ENCODE measurements at places on chromosomes 12 and 14.

- no peak for DNase-seq
Measured at GRCh38 chr14:84250893-84251292, 1279.1 kb upstream of the FLRT2 start.

GRCh38 chr12:6292606-6293005 lies 17.9 kb upstream of the PLEKHG6 start:
- DNase-seq, result no peak

- DNase-seq, result no peak
Measured at GRCh38 chr12:5723711-5724252, 221.3 kb downstream of the ANO2 start.

DNA sequence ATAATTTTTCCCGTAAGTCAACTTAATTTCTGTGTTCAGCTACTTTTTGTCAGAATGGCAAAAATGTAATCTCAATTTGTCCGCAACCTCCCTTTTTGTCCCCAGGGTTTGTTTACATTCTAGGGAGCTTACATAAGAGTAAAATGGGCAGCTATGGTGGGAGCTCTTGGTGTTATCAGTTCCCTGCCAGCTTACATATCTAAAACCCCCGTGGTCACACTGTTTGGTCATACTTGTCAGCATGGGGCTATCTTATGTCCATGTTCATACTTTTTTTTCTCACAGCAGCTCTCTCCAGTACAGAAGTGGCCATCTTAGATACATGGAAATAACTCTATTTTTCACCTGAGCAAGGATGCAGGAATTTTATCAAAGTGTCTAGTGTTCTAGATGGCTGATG lies 16.7 kb downstream of the SLCO1C1 start:
- no peak for DNase-seq

- DNase-seq, result no peak
Measured at GRCh38 chr14:69620211-69620611, 8.8 kb downstream of the SUSD6 start.

- DNase-seq, result no peak
Measured at GRCh38 chr12:93009533-93009932, 80.4 kb upstream of the EEA1 start.

GRCh38 chr12:22101749-22102243 lies 55.8 kb downstream of the CMAS start:
- DNase-seq, result no peak

DNA sequence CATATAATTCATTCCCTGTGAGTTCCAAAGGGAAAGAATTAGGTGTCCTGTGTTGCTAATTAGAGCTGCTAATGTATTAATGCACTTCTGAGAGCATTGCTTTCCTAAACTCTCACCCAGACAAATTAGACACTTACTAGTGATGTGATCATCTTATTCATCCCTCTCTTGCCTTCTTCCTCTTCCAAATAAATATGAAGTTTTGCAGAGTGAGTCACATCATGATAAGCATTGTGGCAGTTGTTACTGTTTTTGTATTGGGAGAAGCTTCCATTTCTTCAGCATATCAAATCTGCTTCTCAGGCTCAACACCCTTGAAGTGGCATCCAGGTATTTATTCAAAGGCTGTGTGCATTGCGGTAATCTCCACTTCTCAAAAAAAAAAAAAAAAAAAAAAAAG lies 37.3 kb upstream of the E2F7 start:
- DNase-seq, result no peak

- DNase-seq, result peak; percentile 3
Measured at GRCh38 chr14:67666750-67667449, 7.5 kb downstream of the VTI1B start.

DNA sequence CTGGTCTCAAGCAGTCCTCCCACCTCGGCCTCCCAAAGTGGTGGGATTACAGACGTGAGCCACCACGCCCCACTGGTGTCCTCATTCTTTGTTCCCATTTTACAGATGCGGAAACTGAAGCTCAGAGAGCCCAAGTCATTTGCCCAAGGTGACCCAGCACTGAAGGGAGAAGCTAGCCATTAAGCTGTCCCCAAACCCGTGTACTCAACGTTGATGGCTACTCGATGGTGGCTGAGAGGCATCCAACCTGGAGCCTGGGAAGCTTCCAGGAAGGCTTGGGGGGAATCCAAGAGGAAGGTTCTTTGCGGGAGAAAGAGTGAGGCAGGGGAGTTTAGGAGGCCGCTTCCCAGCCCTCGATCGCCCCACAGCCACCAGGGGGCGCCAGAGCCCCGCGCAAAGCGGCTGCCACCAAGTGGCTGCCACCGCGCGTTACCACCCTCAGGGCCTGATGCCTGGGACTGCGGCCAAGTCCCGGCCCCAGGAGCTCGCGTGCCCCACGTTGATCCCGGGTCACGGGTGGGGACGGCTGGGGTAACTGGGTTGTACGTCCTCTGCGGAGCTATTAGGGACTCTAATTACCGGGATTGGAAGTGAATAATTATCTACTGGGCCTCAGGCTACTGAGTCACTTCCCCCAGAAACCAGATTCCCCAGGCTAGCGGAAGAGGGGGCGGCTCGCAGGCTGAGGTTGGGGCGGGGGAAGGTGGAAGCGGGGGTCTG lies 8.8 kb upstream of the SH2B3 start:
- DNase-seq, result peak; percentile 77

GRCh38 chr12:51388069-51388799 lies 3.0 kb downstream of the GALNT6 start:
- no peak for DNase-seq

DNA sequence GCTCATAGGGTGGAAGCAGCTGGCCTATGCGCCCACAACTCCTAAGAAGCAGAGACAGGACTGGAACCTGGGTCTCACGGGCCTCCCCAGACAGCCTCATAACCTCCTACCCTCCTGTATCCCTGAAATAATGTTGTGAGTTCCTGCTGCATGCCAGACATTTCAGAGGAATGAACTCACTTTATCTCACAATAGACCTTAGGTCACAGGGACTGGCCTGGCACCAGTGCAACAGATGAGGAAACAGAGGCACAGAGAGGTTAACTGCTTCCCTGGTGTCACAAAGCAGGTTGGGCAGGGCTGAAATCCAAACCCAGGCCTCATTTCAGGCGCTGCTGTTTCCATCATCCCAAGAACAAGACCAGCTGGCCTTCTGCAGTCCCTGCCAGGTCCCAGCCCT lies 5.3 kb downstream of the PHETA1 start:
- no peak for DNase-seq

DNA sequence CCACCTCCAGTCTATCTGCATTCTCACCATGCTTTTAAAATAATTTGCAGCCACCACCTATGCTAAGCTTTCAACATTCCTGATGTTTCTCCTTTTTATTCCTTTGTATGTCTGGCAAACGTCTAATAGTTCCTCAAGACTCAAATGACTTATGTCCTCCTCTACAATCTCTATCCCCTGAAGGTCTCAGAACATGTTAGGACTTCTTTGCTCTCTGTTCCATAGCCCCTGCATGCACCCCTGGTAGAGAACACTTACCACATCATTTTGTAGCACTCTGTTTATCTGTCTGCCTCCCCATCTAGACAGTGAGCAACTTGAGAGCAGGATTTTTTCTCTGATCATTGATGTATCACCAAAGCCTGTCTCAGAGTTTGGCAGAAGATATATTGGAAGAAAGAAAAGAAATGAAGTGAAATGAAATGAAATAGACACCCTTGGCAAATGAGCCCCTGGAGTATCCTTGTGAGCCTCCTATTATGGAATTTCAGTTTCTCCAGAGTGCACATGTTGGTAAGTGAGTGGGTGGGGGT lies 1231.2 kb upstream of the FLRT2 start:
- DNase-seq, result no peak

DNA sequence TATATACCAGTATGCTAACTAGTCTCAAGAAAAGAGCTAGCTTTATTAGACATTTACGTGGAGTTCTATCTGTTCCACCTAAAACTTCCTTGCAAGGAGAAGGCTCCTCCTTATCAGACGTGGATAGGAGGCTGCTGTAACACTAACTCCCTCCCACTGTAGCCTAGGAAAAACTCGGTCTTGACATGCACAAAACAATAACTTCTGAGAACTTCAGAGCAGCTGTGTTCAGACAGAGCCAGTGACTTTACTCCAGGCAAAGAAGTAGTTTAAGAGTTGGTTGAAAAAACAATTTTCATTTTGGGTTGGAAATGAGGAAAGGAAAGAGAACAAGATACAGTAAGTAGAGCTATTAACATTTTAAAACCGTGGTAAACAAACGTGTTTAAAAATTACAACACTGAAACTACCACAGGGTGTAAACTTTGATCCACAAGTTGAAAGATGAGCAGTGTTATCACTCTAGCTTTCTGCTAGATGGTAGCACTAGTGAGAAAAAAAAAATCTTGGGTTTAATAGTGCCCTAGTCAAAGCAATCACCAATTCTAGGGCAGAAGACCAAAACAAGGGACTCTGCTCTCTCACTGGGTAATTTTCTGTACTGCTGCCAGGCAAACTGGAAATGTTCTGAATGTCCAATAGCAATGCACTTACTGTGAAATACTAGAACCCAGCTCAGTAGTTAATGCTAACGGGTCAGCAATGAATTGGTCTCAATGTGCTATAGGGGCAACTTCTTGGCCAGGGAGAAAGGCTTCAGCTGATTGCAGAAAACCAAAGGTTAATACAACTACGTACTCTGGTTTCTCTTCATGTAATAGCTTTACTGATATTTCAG lies 2.4 kb downstream of the ATF7 start:
- no peak for DNase-seq

GRCh38 chr12:66237505-66238175 lies 48.6 kb downstream of the IRAK3 start:
- no peak for DNase-seq

DNA sequence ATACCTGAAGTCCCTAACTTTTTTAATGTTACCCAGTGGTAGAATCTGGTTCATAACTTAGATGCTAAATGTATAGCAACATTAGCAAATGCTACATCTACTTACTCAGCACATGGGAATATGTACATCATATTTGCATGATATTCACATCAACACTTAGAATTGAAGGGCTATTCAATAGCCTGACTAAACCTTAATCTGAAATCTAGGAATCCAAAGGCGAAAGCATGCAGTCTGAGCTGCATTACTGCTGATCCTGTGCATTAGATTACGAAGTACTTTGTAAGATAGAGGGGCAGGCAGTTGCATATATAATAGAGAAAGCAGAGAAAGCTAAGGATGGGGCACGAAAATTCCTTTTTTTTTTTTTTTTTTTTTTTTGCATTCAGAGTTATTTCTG lies 40.4 kb downstream of the SLC38A4 start:
- no peak for DNase-seq

DNA sequence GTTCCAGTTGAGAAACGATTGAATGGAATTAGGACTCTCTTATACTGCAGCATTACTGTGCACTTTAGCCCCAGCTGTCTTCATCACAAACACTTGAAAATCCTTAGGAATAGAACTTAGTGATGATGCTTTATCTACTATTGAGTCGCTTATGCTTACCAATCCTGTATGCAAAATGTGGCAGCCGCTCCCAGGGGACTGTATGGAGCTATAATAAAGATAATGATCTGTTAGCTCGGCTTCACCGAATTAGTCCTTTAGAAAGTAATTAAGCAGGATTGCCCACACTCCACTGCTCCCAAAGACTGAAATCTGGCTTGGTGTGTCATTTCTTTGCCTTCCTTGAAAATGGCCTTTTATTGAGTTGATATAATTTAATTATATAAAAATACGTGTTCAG lies 10.6 kb downstream of the EML1 start:
- DNase-seq, result peak; percentile 90

DNA sequence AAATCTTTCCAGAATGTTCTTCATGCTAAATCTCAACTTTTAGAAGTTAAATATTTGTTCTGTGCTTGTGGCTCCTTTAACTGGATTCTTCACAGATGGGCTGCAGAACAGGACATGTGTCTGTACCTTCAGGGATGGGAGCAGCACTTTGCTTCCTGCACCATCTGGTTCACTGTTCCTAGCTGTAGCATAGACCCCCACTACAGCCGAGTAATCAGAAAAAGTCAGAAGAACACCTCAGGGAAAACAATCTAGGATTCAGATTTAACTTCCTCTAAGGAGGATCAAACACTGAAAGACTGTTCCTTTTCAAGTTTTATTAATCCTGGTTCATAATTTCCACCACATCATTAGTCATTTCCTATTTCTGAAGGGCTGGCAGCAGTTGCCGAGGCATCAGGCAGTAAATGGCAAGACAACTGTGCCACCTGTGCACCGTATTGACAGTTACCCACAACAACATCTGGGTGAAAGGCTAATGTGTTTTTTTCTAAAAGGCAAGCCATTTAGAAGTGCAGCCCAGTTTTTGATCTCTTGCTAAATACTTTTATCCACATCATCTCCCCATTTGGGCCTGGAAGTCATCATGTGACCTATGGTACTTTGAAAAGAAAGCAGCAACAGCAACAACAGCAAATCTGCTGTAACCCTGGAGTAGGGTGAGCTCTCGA lies 212.8 kb upstream of the BMP4 start:
- no peak for DNase-seq

GRCh38 chr12:64218597-64218996 lies 3.5 kb downstream of the KICS2 start:
- no peak for DNase-seq

GRCh38 chr12:49776413-49776812 lies 35.1 kb downstream of the TMBIM6 start:
- DNase-seq, result no peak

DNA sequence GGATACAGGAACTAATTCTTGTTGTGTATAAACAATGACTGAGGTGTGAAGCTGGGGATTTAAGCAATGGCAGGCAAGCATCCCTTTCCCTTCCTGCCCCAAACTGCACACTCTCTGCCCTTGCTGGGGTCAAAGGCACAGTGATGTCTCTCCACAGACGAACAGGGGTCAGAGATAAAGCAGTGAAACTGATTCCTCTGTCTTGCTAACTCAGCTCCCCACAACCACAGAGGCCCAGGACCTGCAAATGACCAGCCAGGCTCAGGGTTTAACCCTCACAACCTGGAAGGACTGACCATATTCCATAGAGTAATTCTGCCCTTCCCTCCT lies 67.2 kb downstream of the CCDC88C start:
- DNase-seq, result no peak

DNA sequence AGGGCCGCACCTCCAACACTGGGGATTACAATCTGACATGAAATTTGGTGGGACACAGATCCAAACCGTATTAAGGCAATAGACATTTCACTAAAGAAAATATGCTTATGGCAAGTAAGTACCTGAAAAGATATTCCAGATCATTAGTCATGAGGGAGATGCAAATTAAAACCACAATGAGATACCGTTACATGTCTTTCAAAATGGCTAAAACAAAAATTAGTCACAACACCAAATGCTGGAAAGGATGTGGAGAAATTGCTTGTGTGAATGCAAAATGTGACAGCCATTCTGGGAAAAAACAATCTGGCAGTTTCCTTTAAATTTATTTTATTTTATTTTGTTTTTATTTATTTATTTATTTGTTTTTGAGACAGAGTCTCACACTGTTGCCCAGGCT lies 82.3 kb upstream of the PTGDR start:
- DNase-seq, result no peak

DNA sequence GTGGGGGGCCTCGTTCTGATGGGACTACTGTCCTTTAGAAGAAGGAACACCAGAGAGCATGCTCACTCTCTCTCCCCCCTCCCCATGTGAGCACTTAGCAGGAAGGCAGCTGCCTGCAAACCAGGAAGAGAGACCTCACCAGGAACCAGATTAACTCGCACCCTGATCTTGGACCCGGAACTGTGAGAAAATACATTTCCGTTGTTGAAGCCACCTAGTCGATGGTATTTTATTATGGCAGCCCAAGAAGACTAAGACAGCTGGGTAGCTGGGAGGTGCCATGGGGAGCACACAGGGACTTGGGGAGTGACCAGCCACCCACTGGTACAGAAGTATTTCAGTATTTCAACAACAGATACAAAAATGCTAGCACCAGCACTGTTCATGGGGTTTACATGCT lies 59.0 kb downstream of the VCPKMT start:
- no peak for DNase-seq

- no peak for DNase-seq
Measured at GRCh38 chr12:110037315-110037714, 11.0 kb downstream of the C12orf76 start.

GRCh38 chr14:53979747-53980642 lies 23.4 kb upstream of the BMP4 start:
- no peak for DNase-seq
